HEK293T (cell line): ENCODE measurements at places on chromosomes 4 and X.

DNA sequence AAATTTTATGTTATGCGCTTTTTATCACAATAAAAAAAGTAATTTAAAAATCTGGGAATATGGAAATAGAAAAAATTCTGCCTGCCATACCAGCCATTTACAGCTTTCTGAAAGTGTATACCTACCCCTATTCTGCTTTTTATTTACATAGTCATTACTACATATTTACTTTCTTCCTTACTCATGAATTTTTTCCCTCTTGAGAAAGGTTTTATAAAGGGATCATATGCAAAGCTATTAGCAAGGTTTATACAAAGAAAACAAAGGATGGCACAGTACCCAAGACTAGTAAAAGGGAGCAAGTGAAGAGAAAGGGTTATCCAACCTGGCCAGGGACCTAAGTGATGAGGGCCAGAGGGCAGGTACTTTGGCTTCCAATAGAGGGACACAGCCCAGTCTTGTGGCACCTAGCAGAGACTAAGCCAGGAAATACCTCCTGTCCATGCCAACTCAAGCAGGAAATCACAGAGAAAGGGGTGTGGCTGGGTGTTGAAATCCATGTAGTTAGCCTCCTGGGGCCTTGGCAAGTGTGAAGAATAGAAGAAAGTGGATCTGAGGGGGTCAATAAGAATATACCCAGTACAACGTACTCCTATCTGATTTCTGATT is 207.3 kb upstream of the VEGFC start:
- no peak for DNase-seq

DNA sequence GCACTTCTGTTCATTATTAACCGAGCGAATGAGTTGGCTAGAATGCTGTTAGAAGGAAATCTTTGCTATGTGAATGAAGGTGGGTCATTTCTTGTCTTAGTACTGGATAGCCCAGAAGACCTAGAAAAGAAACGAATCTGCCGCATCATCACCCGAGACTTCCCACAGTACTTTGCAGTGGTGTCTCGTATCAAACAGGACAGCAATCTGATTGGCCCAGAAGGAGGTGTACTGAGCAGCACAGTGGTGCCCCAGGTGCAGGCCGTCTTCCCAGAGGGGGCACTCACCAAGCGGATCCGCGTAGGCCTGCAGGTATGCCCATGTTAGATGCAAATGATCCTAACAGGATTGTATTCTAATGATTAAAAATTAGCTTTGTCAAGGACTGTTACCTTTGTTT is 286.3 kb downstream of the ANK2 start:
- DNase-seq: no peak

- DNase-seq: no peak
Measured at GRCh38 chr4:180296036-180296599, 1947.1 kb upstream of the TENM3 start.

DNA sequence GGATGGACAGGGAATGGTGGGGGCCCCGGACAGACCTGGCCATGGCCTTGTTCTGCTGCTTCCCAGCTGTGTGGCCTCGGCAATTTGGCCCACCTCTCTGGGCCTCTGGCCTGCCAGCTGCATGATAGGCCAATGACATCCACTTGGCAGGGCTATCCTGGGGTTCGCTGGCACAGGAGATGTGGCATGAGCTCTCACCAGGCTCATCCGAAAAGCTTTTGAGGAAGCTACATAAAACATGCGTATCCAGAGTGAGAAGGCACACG is 18.1 kb downstream of the SH3TC1 start:
- DNase-seq: no peak

GRCh38 chr4:53654300-53654758 is 63.0 kb upstream of the LNX1 start:
- DNase-seq: no peak
